ENCODE measurements at places on chromosomes 3 and 15.

GRCh38 chr3:109254770-109255169 lies 61.5 kb downstream of the DPPA2 start:
- no peak for DNase-seq

- peak; percentile 71 for DNase-seq
These were observed 12.0 kb downstream of the MRPL46 start for GRCh38 chr15:88454867-88455810.

- DNase-seq, result peak; percentile 47
These were observed at the start of gene MKRN3 for GRCh38 chr15:23565395-23566070. TSS of gene MKRN3 (plus strand) at chr15:23565674. CDS start at chr15:23565783, 109 bp downstream.

DNA sequence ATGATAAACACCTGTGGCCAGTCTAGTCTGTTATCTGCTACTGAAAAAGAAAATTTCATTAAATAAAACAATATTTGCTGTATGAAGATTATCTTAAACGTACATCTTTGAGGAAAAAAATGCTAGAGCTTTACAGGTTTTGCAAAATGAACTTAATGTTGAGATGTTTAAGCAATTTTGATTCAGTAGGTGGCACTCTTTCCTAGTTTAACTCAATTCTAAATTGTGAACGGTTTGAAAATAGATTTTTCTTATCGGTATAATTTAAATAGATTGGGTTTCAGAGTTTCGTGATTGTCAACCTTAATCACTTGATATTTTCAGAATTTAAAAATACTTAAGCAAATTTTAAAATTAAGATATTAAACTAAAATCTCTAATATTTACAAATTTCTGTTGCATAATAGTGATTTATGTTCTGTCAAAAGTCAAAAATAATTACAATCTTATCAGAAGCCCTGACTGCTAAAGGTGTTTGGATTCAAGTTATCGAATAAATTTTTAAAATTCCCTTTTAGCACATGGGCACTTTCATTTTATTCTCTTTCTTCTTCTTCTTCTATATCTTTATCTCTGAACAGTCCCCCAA lies 7.0 kb upstream of the RNF111 start:
- DNase-seq, result peak; percentile 40

DNA sequence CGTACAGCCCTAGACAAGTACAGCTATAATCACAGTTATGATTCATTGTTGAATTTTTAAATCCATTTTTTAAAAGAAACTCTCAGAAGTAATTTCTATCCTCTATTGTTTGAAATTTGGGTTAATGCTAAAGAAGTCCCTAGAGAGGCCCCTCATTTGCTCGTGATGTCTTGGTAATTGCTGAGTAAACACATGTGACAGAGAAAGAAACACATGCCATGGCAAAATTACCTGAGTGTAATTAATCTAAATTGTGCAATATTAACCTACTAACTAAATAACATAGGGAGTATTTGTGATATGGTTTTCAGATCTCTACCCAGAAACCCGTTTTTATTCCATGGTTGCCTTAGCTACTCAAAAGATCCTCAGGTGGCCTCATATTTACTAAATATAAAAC lies 10.8 kb downstream of the NEK10 start:
- no peak for DNase-seq

DNA sequence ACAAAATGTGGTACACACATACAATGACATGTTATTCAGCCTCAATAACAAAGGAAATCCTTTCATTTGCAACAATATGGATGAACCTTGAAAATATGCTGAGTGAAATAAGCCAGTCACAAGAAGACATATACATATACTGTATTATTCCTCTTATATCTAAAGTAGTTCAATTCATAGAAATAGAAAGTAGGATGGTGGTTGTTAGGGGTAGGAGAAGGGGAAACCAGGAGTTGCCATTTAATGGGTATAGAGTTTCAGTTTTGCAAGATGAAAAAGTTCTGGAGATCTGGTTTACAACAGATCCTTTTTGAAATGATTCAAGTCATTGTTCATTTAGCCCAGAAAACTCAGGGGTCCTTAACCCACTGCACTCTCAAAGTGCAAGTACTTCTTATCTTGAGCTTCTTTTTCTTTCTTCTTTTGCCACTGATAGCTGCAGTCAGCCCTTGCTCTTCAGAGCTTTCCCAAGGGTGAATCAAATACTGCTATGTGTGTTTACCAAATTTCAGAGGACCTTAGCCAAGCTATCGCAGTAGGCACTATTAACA lies 208.0 kb upstream of the EOMES start:
- DNase-seq, result no peak

- peak; percentile 16 for DNase-seq
These were observed 5.2 kb upstream of the MPI start for GRCh38 chr15:74884428-74885223.

Data from fibroblast of skin of scalp (primary cell).